ENCODE measurements at places on chromosomes 3 and 15. TPM values are rescaled to one million over a fixed set of nuclear protein-coding genes. Genes with fewer than 3 reads are reported as not detected.

GRCh38 chr3:110397115-110397514, 674.5 kb upstream of the NECTIN3 start:
- no peaks in the 10 kb centered on the region for H3K27me3 ChIP-seq
- H3K4me3 ChIP-seq: no peak overlapping the region
- H3K4me1 ChIP-seq: no peaks in the 10 kb centered on the region
- H3K27ac ChIP-seq: no peak overlapping the region
- no peaks in the 10 kb centered on the region for H3K36me3 ChIP-seq

- DNase-seq: no peak
- no peak overlapping the region for H3K27ac ChIP-seq
- no peaks in the 10 kb centered on the region for H3K27me3 ChIP-seq
- no peaks in the 10 kb centered on the region for H3K4me1 ChIP-seq
- no peak overlapping the region for H3K4me3 ChIP-seq
Observed at GRCh38 chr15:84082739-84083138, 152.8 kb upstream of the GOLGA6L4 start.

GRCh38 chr3:47259114-47259513, 23.5 kb downstream of the KIF9 start:
- no peak for DNase-seq
- no peaks in the 10 kb centered on the region for H3K4me1 ChIP-seq
- no peak overlapping the region for H3K4me3 ChIP-seq
- no peaks in the 10 kb centered on the region for H3K36me3 ChIP-seq
- no peaks in the 10 kb centered on the region for H3K27me3 ChIP-seq

Gene CHDH
- total RNA-seq: 0.68 TPM

Gene TPRG1
- 7.4 TPM for total RNA-seq

Gene CFAP161
- total RNA-seq: 1.1 TPM

Measured in thoracic aorta (tissue), 2 donors.